ENCODE measurements at places on chromosomes 7 and 10.
A peak's percentile ranks its signal among the peaks of the same experiment; 100 is the strongest.

DNA sequence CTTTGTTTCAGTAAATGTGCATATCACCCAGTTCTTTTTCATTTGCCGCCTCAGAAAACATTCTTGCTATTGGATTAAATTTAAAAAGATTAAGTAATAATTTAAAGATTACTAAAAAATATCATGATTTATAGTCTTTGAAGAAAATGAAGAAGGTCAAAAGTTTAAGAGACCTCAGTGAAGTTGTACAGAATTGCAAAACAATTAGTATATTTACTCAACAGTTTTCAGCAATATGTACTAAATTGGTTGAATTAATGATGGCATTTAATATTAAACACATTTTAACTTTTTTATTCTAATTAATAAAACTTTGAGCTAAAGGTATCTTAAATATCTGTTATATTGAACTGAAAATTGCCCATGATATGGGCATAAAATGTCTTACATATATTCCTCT, 49.9 kb upstream of the KLF6 start:
- DNase-seq, result no peak

GRCh38 chr10:72132854-72133253, 44.5 kb upstream of the SPOCK2 start:
- DNase-seq, result no peak

- no peak for DNase-seq
Observed at GRCh38 chr10:9437131-9437530, 1382.6 kb downstream of the GATA3 start.

DNA sequence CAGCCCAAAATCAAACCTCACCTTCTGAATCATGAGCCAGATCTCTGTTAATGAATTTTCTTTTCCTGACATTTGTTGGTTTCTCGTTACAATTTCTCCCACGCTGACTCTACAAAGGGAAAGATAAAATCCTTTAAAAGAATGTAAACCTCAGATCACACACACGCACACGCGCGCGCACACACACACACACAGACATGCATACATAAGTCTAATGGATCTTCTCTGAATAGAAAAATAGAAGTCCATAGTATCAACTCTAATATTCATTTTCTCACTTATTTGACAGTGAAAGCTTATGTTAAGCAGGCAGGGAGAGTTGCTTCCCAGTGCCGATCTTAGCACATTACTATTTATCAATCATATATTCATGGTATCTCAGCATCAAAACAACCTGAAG, 1.4 kb downstream of the ETV1 start:
- no peak for DNase-seq

GRCh38 chr7:33885290-33886148, 19.8 kb upstream of the BMPER start:
- DNase-seq, result no peak

DNA sequence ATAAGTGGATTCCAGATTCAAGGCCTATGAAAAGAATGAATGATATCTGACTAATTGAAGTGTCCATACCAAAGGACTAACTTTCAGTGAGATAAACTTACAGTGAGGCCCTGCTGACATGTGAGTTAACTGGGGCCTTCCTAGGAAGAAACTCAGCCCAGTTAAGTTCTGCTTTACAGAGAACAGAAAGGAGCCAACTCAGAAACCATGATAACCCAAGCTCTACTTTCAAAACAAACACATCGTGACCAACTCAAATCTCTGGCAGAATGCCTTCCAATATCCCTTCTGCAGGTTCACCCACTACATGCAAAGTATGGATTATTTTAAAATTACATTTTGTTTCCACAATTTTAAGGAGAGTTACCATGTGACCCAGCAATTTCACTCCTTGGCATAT, 75.8 kb upstream of the MRLN start:
- DNase-seq, result no peak

GRCh38 chr10:126690534-126690933, 20.0 kb upstream of the C10orf90 start:
- DNase-seq, result no peak

- peak; percentile 23 for DNase-seq
Observed at GRCh38 chr10:124688889-124689670, 55.1 kb downstream of the FAM53B start.

DNA sequence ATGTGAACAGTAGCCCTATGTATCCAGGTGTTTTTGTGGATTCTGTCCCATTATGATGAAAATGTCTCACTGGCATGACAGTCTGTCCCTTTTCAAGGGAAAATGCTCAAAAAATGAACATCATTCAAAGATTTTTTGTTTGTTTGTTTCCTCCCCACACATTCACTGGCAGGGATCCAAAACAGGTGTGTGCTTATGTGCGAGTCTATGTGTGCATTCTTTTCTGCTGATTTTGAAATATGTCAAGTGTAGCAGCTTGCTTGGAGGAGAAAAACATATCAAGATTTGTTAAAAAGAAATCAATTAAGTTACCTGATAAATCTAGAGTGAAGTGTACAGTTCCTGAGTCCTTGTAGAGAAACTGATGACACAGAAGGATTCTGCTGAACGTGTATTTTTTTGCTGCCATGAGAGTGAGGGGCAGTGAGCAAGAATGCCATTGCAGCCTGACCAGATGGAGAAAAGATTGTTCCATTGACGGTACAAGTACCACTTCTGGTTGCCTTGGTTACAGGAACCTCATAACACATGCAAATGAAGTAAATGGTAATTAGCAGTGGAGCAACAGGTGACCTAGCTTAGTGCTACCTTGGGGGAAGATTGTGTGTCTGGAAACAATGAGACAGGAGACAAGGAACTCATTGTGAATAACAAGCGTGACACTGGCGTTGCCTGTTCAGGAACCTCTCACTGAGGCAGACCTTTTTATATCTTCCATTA, 277.4 kb upstream of the PHYHIPL start:
- DNase-seq, result no peak

DNA sequence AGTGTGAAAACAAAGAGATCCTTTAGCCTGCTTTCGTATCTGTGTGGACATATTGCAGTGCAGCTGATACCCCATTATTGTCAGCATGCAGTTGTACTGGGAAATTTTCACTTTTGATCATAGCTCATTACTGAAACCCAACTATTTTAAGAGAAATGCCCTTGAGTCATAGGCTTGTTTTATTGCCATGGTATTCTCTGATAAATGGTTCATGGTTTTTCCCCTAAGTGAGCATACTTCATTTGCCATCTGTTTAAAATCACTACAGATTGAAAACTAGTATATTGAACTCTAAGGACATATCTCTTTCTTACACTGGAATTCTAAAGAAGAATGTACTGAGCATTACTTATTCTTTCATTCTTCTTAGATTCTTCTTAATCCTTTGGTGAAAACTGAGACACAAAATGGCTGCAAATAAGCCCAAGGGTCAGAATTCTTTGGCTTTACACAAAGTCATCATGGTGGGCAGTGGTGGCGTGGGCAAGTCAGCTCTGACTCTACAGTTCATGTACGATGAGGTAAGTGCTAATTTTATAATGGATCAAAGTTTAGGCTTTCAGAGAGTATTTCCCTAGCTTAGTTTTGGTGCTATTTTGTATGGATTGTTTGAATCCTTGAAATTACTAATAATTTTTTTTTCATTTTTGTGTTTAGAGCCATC, 63.0 kb downstream of the RALA start:
- DNase-seq, result no peak

- no peak for DNase-seq
Observed at GRCh38 chr10:78571286-78571685, 497.5 kb upstream of the ZMIZ1 start.

DNA sequence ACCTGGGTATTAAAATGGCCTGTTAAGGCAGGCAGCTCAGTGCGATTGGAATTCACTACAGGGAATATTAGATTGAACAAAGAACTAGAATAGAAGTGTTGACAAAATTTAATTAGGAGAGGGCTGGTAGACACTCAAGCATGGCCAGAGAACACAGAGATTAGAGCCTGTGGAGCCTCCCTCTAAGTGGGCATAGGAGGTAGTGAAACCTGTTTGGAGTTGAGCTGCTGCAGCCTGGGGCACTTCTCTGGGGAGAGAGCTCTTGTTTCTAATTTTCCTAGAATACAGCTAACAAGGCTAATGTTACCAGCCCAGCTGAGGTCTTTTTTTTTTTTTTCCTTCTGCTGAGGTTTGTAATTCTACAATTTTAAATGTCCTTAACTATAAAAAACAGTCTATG, 46.4 kb downstream of the TMEM168 start:
- DNase-seq, result no peak

DNA sequence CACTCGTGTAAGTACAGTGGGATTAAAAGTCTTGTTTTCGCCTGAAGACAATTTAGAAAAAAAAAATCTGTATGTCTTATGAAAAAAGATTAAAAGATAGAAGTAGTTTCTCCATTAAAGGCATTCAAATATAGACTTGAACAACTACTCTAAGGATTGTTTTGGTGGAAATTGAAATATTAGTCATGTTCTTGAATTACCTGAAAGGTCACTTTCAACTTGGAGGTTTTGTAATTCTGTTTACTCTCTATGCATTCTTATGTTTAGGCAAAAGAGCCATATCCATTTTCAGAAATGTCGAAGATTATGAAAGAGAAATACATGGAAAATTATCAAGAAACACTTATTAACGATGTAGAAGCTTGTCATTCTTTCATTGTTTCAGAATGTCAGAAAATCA, 373.7 kb downstream of the ARL4A start:
- DNase-seq, result no peak

- DNase-seq, result no peak
Observed at GRCh38 chr7:45591101-45591906, 17.1 kb downstream of the ADCY1 start.

GRCh38 chr7:42740408-42740807, 171.5 kb downstream of the C7orf25 start:
- no peak for DNase-seq

DNA sequence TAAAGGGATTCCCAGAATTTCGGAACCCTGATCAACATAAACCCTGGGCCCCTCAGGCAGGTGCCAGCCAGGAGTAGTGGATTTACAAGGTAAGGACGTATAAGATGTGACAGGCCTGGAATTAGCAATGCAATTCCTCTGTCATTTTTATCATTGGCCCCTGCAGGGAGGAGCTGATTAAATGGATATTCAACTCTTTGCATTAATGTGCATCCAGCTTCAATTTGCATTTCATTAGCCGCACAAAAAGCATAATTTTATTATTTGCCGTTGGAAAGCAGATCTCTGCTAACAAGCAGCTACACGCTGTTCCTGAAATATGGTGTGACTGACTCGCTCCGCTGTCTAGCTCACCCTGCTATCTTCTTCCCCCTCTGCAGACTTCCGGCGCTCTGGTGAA, 195.8 kb downstream of the RPS24 start:
- DNase-seq, result no peak

DNA sequence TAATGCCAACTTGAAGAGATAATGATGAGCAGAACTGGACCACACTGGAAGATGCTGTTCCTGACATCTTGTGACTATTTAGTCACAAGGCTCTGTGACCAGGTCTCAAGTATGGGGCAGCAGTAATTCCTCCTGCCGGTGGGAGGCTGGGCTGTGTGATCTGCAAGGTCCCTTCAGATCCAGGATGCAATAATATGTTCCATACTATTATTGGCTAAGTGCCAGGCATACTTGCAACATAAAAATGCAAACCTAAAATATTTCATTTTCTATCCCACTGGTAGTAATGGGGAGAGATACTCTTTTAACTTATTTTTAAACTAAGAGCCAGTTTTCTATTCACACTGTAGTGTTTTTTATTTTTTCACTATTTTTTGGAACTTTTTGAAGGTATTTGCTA, 171.5 kb downstream of the CYP26A1 start:
- DNase-seq, result no peak

DNA sequence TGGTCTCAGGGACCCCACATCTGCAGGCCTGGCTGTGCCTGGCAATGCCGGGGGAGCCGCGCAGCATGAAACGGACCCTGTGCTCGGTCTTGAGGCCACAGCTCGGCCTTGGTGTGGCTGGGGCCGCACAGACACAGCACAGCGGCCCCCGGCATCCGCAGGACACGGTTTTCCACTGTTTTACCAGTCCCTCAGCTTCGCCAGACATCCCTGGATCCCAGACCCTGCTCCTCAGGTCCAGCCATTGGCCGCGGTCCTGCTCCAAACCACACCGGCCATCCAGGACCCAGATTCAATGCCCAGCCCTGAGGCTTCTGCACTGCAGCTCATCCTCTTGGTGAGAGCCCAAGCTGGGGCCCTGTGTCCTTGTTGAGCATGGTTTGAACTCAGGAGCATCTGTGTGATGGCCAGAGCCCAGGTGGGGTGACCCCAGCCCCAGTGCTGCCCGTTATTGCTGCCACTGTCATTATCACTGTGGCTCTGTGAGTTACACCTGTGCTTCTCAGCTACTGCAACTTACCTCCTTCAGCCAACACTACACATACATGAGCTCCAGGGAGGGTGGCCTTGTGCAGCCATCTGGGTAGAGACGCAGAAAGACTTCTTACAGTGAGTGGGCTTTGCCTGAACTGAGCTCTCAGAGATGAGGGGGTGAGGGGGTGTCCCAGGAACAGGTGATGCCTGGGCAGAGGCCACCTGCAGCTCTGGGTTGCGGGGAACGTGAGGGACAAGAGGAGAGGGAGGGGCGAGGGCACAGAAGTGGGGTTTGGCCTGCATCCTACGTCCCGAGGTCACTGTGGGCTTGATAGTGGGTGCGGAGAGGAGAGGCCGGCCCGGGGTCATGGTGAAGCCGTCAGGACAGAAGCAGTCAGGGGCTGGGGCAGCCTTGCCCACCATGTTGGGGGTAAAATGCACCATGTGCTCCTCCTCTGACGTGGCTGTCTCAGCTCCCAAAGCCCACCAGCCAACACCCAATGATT, 567.6 kb downstream of the PTPRN2 start:
- DNase-seq, result no peak

DNA sequence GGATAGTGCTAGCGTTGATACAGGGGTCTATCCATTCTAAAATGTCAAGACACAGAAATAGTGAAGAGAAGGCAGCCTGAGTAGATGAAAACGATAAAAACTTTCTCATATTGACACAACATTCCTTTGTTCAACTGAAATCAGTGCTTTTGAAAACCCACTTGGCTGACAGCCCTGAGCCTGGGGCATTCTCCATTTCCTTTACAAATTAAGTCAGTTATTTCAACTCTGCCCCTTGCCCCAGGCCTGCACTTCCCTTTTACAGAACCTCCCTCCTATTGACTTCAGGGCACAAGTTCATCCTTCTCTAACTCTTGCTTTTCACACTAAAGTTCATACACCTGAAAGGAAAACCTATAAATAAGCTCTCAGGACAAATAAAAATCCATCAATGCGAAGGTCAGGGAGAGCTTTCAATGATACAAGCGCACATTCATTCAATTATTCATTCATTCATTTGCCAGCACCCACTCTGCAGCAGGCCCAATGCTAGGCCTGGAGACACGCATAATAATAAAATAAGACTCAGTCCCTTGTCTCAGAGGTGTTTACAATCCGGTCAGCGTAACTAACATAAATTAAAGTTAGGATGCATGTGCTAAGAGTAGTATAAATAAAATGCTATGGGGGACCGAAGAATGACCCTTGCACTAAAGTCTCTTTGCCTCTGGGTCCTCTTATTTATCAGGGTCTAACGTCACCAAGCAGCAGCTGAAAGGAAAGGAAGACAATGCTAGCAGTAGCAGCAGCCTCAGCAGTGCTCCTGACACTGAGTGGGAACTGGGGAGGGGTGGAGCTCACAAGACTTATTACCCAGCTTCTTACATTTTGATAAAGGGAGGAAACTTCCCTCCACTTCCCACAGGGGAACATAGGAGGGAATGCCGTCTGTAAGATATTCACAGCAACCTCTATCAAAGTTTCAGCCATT, 134.8 kb downstream of the PDE1C start:
- no peak for DNase-seq

Measured in stimulated activated CD4-positive, alpha-beta T cell treated with anti-CD3 and anti-CD28 coated beads, Interleukin-2, amount 100 ng/mL, for 4 hours (primary cell).